ENCODE measurements at places on chromosomes 3 and 15.

GRCh38 chr15:32852771-32853170 lies 135.0 kb downstream of the GREM1 start:
- peak; percentile 56 for DNase-seq

DNA sequence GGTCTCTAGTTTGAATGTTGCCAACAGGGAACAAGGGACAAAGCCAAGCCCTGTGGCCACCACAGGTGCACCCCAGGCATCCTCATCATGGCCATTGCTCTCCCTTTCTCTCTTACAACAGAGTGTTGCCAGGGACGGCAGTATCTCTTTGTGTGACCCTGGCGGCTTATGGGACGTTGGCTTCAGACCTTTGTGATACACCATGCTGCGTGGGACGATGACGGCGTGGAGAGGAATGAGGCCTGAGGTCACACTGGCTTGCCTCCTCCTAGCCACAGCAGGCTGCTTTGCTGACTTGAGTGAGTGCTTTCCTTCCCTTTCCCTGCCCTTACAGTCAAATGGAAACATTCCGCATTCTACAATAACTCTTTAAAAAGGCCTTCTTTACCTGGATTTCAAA lies 38.2 kb downstream of the BOC start:
- no peak for DNase-seq

DNA sequence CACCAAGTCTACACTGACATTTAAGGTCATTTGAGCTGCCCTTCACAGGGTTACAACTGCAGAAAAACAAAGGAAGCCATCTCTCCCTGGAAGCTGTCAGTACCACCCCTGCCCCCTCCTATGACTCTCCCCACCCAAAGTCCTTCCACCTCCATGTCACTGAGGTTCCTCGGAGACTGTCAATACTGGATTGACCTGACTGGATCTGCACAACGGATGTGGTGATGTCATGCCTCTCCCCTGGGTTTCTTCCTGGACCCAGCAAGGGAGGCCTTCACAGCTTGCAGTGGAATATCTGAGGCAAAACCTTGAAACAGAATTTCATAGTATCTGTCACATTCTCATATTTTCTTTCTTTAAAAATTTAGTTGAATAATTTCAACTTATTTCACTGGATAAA lies 153.5 kb downstream of the CLSTN2 start:
- no peak for DNase-seq

- DNase-seq: no peak
Observed at GRCh38 chr3:106720510-106720909, 656.7 kb upstream of the CCDC54 start.

GRCh38 chr15:51757450-51757849 lies 6.1 kb downstream of the TMOD2 start:
- no peak for DNase-seq

DNA sequence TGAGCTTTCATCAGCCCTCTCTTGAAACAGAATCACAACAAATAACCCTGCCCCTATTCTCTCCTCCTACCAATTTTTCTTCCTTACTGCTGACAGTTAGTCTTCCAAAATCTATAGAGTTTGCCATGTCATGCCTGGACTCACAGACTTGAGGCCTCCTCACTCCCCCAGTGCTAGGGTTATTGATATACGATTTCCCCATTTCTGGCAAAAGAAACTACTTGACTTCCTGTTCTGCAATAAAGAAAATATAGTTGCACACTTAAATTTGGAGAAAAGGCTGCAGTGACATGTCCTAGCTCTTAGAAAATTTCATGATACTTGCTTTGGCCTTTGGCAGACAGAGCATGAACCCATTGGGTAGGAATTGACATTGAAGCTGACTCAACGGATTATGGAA lies 75.9 kb downstream of the CYP19A1 start:
- DNase-seq: no peak

GRCh38 chr3:32968166-32968919 lies 16.9 kb downstream of the CCR4 start:
- DNase-seq: no peak
